Stimulated activated naive CD4-positive, alpha-beta T cell (primary cell): ENCODE measurements at places on chromosomes 1 and 21.

- no peak for DNase-seq
These were observed 951 bp downstream of the SYDE2 start for GRCh38 chr1:85199667-85200462.

DNA sequence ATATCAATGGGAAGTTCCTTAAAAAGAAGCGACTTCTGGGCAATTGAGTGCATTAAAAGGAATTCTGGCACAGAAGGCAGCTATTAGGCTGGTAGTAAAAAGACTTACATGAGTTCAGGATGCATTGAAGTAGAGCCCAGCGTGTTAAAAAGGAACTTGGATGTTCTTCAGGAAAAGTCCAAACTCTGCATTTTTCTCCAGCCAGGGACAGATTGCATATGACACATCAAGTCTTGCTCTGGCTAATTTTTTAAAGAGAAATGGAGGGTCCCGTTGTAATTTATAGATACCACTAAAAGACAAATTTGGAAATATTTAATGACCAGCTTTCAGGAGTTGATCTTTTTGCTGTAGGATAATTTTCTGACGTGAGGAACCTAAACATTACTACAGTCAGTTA is 1.2 kb downstream of the TPRG1L start:
- no peak for DNase-seq

DNA sequence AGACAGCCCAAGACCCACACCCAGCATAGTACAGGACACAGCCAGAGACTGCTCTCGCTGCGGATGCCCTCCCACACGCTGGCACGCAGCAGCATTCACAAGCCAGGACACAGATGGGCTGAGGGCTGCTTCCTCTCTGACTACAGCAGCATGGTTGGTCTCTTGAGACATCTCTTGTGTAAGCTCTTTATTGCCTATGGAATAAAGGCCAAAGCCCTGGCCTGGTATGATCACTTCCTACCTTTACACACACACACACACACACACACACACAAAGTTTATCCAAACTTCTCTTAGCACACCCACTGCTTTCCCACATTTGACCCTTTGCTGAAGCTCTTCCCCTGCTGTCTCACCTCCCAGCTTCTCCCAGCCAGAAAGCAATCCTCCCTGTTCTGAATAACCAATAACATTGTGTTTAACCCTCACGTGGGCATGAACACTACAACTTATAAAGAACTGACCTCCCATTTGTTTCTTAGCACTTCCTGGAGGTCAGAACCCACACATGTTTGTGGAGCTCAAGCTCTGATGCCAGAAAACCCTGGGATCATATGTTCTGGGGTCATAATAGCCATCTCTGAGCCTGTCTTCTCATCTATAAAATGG is 1.2 kb upstream of the LUZP1 start:
- peak; percentile 11 for DNase-seq

DNA sequence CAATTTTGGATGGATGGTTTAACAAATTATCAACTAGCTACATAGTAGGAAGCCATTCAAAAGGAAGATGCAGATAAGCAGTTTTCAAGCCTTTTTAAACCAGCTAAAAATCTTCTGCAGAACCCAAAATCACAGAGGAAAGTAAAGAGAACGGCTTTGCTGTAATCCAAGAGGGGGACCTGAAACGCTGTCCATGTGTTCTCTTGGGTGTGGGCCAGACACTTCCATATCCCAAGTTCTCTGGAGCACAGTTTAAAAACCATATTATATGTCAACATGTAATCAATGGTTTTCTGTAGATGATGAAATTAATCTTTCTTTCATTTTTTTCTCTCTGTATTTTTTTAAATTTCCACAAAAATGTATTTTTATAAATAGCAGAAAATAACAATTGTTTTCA is 90.5 kb downstream of the SELENOF start:
- DNase-seq: no peak

DNA sequence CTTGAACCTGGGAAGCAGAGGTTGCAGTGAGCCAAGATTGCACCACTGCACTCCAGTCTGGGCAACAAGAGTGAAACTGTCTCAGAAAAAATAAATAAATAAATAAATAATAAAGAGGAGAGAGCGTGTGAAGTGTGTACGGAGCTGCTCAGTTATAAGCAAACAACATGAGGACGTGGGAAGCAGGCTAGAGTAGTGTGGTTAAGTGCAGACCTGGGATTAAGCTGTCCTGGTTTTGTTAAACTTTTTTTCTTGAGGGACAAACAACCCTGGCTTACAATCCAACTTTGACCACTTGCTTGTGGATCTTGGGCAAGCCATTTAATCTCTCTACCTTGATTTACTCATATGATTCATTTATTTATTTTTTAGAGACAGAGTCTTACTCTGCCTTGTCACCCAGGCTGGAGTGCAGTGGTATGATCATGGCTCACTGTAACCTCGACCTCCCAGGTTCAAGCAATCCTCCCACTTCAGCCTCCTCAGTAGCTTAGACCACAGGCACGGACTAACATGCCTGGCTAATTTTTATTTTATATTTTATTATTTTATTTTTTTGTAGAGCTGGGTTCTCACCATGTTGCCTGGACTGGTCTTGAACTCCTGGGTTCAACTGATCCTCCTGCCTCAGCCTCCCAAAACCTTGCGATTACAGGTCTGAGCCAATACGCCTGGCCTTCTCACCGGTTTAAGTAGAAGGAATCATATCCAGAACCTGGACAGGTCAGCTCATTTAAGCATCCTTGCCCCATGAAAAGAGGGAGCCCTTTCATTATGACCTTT is 52.7 kb downstream of the RPS6KA1 start:
- no peak for DNase-seq

DNA sequence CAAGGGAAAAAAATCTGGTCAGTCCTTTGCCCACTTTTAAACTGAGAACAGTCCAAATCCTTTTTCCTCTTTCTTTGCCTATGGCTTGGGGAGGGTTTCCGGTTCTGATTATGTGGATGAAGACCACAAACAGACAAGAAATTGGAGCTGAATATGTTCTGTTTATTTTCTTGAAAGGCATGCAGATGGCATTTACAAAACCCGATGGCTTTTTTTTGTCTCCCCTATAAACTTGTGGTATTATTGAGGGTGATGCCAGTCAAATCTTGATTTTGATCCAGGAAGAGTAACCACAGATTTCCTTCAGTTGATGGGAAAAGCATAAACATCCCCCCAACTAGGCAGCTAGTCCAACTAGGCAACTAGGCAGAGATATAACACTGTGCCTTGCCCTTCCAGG is 38.9 kb downstream of the PLPP3 start:
- DNase-seq: no peak

DNA sequence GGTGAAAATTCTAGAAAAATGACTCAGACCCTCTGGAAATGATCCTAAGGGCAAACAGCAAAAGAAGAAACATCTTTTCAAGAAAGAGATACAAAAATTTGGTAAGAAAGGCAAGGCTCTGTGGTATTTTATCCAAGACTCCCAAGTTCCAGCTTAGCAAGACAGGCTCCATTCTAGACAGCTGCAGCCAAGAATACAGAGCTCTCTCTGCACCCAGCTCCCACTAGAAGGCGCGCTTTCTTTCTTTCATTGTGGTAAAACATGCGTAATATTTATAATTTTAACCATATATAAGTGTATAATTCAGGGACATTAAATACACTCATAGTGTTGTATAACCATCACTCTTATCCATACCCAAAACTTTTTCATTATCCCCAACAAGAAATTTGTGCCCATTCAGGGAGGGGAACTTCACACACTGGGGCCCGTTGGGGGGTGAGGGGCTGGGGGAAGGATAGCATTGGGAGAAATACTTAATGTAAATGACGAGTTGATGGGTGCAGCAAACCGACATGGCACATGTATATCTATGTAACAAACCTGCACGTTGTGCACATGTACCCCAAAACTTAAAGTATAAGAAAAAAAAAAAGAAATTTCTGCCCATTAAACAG is 2.2 kb upstream of the HFM1 start:
- DNase-seq: no peak

GRCh38 chr1:241308471-241308870 is 48.5 kb downstream of the RGS7 start:
- DNase-seq: no peak

- no peak for DNase-seq
These were observed 38.1 kb downstream of the TRIM62 start for GRCh38 chr1:33143698-33144097.

GRCh38 chr1:224607188-224608148 is 8.6 kb upstream of the CNIH3 start:
- DNase-seq: no peak

- no peak for DNase-seq
These were observed 69.5 kb downstream of the DDX20 start for GRCh38 chr1:111825217-111825616.

GRCh38 chr21:44354001-44354405 is 582 bp downstream of the TRPM2 start:
- DNase-seq: no peak

GRCh38 chr1:116553386-116554115 is 17.3 kb downstream of the CD58 start:
- no peak for DNase-seq

GRCh38 chr1:187047298-187047697 is 218.5 kb downstream of the PLA2G4A start:
- no peak for DNase-seq

DNA sequence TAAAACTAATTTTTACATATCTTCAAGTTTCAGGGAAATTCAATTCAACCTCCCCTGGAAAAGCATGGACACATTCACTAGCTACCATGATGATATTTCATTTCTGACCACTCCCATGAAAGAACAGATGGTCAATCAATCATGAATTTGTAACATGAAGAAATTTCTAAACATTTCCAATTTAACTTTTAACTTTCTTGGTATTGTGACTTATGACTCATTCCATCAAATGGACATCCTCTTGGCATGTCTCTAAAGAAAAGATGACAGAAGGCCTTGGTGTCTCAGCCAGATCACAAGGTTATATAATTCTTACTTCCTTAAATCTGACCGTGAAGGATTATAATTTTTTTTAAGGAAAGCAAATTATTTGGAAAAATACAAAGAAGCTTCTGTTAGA is 10.5 kb upstream of the MCOLN3 start:
- DNase-seq: no peak

DNA sequence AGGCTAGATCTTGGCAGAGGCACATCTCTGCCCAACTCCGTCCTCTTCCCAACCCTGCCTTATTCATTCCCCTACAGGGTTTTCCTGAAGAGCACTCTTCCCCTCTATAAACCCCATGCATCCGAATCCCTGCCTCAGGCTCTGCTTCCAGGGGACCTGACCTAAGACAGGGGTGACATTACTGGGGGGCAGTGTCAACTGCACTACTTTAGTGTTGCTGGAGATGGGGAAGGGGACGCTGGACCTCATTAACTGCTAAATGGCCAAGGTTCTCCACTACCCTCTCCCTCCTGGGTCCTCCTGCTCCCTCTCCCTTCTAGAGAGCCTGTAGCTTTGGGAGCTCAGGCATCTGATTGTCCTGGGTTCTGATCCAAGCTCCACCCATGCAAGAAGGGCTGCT is 126.2 kb downstream of the GRIK3 start:
- DNase-seq: no peak

DNA sequence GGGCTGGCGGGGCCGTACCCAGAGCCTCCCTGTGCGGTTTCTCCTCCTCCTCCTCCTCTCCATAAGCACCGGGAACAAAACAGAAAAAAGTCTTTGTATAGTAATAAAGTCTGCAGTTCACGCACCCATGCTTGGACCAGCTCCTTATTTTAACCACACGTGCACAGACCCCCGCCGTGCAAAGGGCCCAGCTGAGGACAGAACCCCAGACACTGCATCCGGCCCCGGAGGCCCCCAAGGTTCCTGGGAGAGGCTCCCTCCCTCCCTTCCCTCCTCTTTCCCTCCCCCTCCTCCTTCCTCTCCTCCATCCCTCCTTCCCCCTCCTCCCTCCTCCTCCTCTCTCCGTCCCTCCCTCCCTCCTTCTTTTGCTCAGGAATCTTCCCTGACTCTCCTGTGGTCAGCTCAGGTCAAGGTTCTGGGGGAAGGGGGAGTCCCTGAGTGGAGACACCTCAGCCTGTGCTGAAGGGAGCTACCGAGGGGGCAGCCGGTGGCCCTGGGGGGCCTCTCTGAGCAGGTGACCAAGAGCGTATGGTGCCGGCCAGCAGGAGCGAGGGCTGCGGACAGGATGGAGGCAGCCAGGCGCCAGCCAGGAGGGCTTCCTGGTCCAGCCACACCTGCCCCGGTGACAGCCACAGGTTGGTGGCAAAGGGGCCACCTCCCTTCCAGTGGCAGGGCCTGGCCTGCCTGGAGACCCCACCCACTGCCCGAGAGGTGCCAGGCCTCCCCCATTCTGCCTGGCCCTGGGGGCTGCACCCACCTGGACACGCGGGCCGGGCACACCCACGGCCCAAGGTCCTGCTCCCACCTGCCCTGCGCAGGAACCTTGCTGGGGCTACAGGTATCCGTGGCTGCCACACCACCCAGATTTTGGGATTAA is 3.2 kb upstream of the TTLL10 start:
- DNase-seq: no peak

- no peak for DNase-seq
These were observed 28.6 kb upstream of the AVPR1B start for GRCh38 chr1:206145771-206146290.

DNA sequence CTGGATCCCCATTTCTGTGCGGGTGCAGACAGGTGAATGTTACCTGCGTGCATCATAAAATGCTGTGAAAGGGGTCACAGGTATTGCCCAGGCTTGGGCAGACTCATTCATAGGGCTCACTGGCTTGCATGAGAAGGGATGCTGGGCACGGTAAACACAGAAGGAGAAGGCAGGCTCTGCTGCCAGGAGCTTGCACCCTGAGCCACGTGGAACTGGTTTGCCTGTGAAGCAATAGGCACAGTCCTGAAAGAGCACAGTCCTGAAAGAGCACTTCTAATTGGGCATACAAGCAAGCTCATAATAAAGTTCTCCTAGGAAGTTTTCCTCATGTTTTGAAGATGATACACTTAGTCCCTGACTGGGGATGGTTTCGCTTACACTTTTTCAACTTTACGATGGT is 40.9 kb downstream of the GALNT2 start:
- DNase-seq: no peak

- no peak for DNase-seq
These were observed 270.5 kb downstream of the NPHP4 start for GRCh38 chr1:5721634-5722215.

GRCh38 chr1:162689745-162690671 is 57.7 kb downstream of the DDR2 start:
- no peak for DNase-seq

GRCh38 chr1:187053876-187054275 is 225.1 kb downstream of the PLA2G4A start:
- no peak for DNase-seq

DNA sequence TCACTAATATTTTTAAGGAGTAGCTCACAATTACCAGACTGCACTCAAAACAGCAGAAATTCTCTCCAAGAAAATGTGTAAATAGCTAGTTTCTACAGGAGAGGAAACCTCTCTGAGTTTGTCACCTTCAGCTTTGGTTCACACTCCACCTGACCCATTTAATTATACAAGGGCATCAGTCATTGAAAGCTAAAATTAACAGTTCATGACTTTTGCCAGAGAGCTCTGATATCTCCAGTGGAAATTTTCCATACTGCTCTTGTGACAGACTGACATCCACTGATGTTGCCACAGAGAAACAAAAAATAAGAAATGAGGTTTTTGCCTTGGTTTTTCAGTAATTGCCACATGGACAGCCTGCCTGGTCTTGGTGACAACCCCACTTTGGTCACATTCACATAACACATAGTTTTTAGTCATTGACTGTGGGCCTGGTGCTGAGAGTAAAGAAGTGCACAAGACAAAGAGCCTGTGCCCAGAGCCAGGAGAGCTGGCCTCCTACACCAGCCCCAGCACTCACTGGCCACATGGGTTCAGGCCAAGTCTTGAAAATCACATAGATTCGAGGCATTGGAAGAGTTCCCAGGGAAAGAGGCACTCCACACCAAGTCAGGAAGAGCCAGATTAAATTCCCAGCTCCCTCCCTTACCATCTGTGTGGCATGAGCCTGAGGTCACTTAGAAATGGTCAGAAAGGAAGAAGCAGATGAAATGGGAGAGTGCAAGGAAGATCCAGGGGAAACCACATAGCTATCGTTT is 13.8 kb upstream of the SIM2 start:
- DNase-seq: no peak
